H1 (cell line): ENCODE measurements at places on chromosomes 7 and 10.

- no peak for DNase-seq
These were observed 1.5 kb upstream of the C10orf95 start for GRCh38 chr10:102452672-102453340.

DNA sequence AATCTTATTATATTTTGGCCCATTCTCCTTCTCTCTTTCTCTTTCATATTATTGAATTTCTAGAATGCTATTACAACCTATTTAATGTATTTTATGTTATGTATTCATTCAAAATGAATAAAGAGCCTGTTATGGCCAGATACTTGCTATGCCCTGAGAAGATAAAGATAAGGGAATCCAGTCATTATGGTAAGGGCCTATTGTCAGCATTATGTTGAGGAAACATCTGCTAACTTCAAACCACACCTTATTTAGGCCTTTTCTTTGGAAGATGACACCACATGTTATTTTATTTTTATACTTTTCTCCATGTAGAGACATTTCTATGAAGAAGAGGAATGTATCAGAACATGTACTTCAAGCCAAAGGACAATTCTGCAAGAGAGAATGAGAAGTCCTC lies 60.5 kb upstream of the MPP7 start:
- no peak for DNase-seq

DNA sequence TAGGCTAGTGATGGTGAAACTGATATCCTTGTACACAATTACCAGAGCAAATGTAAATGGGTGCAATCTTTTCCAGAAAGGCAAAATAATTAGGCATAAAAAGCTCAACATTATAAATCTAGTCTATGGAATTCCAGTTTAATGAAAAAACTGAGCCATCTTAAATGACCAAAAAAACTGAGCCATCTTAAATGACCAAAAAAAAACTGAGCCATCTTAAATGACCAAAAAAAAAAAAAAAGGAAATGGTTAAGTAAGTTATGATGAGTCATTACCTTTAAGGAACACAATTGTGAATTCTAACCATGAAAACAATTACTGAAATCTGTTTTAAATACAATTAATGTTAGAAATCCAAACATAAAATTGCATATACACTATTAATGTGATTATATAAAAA lies 25.3 kb downstream of the USP6NL start:
- no peak for DNase-seq

GRCh38 chr7:64192148-64192704 lies 14.8 kb upstream of the ZNF735 start:
- no peak for DNase-seq

- DNase-seq, result no peak
These were observed 3.3 kb downstream of the GATA3 start for GRCh38 chr10:8057636-8058273.

DNA sequence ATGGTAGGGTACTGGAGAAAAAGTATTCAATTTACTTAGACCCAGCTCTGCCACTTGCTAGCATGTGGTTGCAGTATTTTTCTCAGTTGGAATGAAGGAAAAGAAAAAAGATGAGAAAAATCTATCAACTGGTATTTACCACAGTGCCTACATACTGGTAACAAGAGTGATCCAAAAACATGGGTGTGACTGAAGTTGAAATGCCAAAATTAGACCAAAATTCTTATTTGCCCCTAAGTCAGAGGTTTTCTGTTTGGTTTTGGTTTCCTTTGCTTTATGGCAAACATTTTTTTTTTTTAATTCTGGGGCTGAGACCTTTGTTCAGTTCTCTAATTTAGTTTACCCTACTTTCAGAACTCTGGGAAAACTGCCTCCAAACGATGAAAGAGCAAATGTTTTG lies 12.3 kb downstream of the HYCC1 start:
- no peak for DNase-seq

- DNase-seq, result no peak
These were observed 166.4 kb downstream of the MAD1L1 start for GRCh38 chr7:2066251-2066919.

- DNase-seq, result no peak
These were observed 306.2 kb downstream of the FRMD4A start for GRCh38 chr10:14024329-14025202.

DNA sequence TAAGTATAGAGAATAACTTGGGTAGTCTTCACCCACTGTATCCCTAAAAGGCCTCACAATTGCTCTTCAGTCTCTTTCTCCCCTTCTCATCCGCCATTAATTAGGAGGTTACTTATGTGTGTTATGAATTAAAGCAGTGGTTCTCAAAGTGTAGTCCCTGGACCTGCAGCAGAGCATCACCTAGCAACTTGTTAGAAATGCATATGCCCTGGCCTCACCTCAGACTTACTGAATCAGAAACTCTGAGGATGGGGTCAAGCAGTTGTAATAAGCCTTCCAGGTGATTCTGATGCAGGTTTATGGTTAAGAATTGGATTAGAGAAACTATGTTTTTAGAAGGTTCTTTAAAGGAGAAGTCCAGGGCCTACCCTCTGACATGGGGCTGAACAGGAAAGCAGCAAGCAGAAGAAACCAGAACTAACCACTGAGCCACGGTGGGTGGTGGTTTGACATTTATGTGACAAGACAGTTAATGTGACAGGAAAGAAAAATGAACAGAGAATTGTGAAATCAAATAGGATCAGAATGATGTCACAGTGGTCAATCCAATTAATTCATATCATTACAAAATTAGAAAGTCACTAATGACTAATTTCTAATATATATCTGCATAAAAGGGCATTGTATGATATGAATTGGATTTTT lies 37.6 kb downstream of the ENTPD1 start:
- no peak for DNase-seq

DNA sequence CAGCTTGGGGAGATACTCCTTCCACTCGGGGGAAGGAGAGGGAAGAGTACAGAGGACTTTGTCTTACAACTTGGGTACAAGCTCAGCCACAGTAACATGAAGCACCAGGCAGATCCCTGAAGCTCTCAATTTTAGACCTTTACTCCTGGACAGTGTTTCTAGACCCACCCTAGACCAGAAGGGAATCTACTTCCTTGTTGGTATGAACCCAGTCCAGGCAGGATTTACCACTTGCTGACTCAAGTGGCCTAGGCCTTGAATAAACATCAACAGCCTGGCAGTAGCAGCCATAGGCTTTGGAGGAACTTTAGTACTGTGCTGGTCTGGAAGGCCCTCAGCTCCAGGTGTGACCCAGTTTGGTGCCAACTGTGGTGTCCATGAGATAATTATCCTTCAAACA lies 173.1 kb downstream of the ADRA2A start:
- DNase-seq, result no peak

DNA sequence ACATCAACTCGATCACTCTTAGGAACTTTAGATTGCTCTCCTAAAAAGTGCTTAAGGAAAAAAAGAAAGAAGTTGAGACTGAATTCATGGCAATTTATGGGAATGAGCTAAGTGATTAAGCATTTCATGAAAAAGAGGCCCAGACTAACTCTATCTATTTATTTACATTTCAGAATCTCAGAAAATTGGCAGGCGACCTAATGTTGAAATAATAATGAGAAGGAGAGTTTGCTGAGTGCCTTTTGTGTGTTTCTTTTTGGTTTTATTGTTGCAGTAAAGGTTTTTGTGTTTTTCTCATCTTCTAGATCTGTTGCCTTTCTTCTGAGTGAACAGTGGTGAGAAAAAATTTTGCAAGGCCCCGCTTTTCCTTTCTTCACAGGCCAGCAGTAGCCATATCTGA lies 3.8 kb downstream of the GRK5 start:
- no peak for DNase-seq
